ENCODE measurements at places on chromosomes 6 and 20.
A peak's percentile ranks its signal among the peaks of the same experiment; 100 is the strongest.

DNA sequence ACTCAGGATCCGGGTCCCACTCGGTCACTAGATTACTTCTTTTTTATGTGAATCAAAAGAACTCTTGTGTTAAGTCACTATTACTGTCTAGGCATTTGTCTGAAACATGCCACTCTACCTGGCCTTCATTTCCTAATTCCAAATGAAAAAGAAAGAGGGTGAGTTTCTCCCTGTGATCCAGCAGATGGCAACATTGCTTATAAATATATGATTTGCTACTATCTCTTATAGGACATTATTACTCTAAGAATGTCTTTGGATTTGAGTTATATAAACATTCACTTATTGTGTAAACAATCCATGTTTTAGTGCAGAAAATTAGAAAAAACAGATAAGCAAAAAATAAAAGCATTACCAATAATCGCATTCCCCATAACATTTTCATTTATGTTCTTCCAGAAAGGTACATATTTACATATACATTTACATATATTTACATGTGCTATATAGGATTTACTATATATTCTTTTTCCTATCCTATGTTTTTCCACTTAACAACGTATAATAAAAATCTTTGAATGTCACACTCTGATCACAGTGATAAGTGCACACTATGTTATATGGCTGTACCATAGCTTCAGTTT is 66.9 kb downstream of the FAXC start:
- DNase-seq, result no peak

DNA sequence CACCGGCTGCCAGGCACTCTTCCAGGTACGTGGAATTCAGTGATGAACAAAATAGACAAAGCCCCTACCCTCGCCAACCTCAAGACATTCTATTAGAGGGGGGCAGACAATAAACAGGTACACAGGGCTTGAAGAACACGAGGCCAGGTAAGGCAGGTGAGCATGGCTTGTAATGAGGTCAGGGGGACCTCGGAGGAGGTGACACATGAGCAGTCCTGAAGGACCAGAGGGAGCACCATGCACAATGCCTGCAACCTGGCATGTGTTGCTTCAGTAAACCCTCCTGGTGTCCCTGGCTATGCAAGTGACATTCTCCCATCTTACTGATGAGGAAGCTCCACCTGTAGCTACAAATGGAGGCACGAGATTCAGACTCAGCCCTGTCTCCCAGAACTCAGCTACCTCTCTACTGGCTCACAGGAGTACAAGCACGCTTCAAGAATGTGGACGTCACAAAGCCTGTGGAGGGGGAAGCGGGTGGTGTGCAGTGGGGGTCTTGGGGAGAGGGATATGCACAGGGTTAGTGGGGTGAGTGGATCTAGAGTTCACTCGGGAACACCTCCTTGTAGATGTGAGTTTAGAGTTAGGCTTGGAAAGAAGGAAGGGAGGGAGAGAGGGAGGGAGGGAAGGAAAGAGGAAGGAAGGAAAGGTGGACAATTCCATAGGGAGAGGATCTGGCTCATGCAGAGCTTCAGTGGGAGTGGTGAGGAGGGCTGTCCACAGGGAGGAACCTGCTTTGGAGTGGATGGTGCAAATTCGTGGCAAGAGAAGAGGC is 7.6 kb upstream of the MAPK13 start:
- DNase-seq, result no peak

GRCh38 chr20:47276851-47277534 is 79.5 kb downstream of the ZMYND8 start:
- no peak for DNase-seq

DNA sequence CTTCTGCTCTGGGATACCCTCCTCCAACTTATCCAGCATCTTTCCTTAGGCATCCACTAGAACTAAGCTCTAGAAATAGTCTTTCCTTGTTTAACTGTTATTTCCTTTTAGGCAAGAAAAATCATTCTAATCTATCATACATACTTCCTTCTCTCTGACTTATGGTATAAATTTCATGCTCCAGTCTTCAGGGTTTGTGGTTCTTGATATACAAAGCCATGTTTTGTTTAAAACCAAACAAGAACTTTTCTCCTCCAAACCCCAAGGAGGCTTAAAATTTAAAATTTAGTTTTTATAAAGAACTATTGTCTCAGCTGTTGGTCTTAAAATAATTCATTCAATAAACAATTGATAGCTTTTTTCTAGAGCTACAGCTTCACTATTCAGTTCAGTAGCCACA is 77.2 kb downstream of the CD164 start:
- DNase-seq, result no peak

GRCh38 chr6:131225127-131225526 is 89.9 kb downstream of the AKAP7 start:
- no peak for DNase-seq

DNA sequence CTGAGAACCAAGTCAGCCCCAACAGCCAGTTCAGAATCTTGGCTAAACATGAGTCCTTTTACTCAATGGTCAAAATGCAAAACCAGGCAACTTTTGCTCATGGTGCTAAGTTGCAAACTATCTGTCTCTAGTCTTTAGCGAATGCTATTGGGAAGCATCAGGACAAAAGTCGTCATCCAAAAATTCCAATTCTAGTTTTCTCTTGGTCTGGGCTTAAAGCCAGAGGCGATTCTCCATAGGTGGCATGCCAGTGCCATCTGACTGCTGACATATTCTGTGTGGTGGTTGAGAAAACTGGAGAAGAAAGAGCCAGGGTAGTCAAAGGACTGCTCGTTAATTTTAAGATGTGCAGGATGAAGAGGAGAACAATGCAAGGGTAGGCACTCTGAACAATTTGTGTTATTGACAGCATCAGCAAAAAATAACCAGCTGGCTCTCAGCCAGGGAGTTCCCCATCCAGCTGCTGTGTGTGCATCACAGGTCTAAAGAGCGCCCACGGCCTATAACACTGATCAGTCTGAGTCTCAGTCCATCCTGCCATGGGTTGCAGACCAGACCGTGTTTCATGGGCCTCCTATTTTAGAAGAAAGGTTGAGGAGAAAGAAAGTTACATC is 313.6 kb downstream of the ALDH8A1 start:
- DNase-seq, result peak; percentile 29

- no peak for DNase-seq
Measured at GRCh38 chr6:46491201-46491627, at the start of gene RCAN2. TSS of gene RCAN2 (minus strand) at chr6:46491449.

DNA sequence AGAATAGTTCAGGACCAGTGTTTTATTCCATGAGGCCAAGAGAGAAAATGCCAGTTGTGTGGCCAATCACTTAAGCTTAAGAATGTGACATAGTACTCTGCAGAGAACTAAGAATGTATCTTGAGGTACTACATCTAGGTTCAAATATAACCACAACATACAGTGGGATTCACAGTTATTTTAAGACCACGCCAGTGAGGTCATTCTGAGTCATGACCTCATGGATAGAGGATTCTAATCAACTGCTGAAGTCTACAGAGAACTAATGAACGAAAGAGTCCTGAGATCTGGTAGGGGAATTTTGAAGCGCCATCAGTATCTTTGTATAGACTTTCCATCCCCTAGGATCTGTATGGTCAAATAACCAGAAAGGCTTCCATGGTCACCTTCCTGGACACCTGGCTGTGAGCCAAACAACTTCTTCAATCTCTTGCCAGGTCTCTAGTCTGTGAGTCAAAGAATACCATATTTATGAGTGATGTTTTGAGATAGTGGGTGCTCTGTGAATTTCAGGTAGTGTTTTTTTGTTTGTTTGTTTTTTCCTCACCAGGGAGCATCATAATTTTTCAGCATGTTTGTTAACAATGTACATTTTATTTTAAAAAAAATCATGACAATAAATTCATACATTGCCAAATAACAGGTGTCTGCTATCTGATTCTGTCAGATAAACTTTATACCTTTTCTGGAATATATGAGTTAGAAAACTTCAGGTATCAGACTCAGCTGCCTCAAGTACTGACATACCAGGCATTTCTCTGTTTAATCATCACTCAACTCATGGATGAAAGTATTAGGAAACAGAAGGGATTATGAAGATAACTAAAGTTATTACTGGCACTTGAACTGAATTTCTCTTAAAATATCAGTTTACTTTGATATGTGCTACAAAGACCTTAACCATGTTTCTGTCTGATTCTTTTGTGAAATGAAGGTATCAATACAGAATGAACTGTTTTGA is 217.9 kb downstream of the PLCB4 start:
- DNase-seq, result no peak

GRCh38 chr6:82397962-82398692 is 34.5 kb downstream of the TPBG start:
- no peak for DNase-seq

GRCh38 chr6:163589387-163589786 is 174.9 kb downstream of the QKI start:
- no peak for DNase-seq

DNA sequence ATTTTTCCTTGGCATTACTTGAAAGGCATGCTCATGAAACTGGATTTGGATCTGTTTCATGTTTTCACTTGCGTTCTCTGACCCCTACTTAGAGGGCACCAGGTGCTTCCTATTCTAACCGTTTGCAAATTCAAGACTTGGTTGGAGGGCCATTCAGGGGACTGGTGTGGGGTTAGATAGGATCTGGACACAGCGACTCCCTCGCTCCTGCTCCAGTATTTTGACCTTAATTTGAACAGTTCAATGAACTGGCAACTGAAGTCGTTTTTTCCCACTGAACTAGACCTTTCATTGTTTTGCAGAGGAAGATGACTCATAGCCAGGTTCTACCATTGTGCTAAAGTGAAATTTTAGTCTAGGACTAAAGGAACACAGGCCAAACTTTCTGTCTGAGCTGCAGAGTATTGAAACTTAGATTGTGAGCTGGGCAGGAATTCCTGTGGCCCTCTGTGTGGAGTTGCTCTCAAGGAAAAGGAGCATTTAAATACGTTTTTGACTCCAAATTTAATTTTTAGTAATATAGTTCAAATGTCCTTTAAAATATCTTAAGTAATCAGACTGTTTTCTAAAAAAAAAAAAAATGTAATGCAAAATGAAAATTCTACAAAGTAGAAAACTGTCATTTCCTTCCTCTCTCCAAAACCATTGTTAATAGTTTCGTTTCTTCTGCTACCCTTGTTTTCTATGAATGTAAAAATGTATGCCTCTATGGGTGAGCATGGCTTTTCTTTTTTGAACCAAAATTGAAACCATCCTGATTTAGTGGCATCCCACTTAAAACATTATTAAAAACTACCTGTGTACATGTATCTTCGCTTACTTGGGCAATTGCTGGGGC is 64.8 kb downstream of the UTRN start:
- no peak for DNase-seq

GRCh38 chr6:7974938-7975763 is 64.6 kb upstream of the TXNDC5 start:
- DNase-seq, result no peak

Measured in T follicular helper cell (primary cell).